ENCODE measurements at places on chromosomes 7 and 10.

- no peak for DNase-seq
These were observed 33.9 kb downstream of the DNAJB6 start for GRCh38 chr7:157370742-157371141.

GRCh38 chr7:4842319-4843064 is 19.3 kb downstream of the PAPOLB start:
- DNase-seq = no peak

DNA sequence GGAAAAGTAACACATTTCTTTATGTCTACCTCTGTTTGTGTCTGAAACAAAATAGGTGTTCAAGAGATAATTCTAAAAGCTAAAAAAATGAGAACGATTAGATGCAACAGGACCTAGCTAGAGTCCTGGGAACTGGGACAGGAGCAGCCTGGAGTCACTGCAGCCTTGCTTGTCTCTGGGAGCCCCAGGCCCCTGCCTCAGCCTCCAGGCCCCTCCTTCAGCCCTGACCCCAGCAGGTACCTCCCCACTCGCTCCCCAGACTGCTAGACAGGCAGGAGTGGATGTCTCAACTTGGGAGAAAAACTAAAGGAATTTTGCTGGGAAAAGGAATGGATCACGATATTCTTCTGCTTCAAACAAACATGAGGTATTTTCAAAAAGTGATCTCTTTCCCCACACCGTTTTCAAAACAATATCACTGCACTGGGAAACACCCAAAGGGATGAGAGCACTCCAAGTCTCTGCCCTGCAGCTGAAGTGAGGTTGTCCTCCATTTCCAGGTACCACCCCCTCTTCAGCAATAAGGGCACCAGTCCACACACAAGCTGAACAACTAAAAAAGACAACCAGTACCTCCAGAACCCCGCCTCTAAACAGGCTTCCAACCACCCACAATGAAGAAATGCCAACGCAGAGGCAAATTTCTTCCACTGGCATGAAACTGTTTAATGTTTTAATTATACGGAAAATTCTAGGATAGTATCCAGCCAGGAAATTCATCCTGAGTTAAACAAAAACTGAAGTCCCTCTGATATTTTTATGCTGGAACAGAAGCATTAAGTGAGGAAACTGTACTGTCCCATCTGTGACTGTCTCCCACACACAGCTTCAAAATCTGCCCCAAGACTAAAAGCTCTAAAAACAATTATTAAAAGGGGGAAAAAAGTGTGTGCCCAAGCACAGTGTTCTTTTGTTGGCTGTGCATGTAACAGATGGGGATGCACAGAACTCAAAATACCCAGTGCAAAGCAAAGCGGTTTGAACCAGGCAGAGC is 47.2 kb downstream of the XPNPEP1 start:
- DNase-seq = no peak

- no peak for DNase-seq
These were observed 124.5 kb downstream of the LHPP start for GRCh38 chr10:124586142-124586541.

DNA sequence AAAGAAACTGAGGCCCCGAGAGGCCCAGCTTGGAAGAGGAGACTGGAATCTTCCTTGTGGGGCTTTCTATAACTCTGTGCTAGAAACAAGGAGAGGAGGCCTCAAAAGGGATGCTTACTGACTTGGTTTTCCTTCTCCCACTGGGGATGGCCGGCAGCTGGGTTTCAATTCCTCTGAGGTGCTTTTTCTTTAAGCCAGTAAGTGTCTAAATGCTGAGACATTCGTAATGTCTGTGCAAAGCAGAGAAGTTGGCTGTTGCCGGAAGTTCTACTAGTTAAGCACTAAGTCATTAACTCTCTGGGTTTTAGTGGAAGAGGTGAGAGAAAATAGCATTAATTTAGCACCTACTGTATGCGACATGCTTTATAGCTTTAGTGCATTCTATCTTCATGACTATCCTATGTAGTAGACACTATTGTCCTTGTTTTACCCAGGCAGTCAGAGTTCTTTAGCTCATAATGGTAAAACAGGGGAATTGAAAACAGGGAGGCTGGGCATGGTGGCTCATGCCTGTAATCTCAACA is 135.2 kb downstream of the RGS10 start:
- DNase-seq = no peak
